Right renal cortex interstitium (tissue), 3 donors: ENCODE measurements at places on chromosomes 7 and 10.

DNA sequence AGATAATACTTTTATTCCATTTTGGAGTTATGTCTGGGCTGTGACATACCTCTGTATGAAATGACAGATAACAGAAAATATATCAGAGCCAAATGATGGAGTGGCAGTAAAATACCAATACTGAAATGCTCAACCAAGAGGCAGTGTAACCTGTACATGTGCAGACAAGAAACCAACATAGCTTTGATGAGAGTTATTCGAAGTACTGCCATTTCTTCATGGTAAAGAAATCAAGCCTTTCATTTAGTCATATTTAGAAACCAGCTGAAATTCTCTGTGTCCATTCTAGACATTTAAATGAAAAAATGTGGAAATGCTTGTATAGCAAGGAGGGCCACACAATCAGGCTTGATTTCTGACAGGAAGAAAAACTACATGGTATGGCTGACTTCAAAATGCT lies 127.1 kb upstream of the PTPRZ1 start:
- no peak for DNase-seq

DNA sequence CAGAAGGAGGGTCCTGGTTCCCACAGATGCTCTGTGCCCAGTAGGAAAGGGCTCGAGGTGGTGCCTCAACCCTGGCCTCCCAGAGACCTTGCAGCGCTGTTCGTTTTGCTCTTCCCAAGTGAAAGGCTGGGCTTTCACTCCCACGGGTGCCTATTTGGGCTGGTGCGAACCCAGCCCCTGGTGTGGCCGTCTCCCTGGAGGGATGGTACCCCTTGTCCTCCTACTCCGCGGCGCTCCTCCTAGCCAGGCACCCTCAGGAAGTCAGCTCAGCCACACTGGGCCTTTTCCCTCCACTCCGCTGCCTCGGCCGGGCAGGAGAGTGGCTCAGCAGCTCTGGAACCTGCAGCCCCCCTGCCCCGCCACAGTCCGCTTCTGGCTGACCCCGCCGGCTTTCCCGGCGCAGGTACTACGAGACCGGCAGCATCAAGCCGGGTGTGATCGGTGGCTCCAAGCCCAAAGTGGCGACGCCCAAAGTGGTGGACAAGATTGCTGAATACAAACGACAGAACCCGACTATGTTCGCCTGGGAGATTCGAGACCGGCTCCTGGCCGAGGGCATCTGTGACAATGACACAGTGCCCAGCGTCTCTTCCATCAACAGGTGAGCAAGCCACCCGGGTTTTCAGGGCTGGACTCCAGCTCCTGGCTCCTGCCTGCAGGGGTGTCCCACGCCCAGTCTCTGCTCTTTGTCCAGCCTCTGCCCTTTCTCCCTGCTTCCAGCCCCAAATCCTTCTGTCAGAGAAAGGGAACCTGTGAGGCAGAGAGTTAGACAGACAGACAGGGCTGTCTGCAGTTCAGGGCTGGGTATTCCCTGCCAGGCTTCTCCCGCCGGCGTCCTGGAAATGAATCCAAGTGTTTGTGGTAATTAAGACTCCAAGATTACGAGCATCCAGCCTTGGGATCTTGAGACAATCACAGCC lies 5.2 kb downstream of the PAX2 start:
- no peak for DNase-seq

DNA sequence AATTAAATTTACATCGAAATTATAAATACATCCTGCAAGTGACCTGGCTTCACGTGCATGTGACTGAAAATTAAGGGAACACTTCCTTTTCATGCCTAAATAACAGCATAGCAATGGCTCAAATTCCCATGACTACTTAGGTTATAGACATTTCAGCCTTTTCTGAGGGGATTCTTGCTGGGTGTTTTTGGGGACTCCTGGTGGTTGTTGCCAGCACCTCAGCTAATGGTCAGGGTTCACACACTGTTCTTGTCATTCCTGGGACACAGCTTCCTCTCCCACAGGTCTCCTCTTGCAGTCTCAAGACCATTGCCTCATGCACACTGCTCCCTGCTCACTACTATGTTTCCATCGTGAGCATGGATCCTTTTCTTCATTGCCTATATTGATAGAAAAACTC lies 148.9 kb upstream of the GLI3 start:
- DNase-seq, result no peak

DNA sequence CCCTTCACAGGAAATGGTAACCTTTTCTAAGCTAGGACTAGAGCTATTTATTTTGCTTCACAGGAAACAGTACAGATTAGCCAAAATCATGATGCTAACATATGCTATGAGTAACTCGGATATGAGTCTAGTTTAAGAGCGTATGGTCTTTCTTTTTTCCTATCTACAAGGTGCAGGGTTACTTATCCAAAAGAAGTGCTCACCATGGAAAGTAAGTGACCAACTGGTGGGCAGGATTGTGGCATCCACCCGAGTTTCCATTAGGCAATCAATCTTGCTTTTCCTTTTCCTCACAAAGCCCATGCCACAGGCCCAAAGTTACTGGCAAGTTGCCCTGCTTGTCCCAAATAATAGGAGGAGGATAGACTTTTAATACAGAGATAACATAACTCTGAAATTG lies 765.1 kb upstream of the POM121L12 start:
- DNase-seq, result no peak

GRCh38 chr7:86949052-86949778 lies 110.2 kb downstream of the ELAPOR2 start:
- DNase-seq, result no peak

DNA sequence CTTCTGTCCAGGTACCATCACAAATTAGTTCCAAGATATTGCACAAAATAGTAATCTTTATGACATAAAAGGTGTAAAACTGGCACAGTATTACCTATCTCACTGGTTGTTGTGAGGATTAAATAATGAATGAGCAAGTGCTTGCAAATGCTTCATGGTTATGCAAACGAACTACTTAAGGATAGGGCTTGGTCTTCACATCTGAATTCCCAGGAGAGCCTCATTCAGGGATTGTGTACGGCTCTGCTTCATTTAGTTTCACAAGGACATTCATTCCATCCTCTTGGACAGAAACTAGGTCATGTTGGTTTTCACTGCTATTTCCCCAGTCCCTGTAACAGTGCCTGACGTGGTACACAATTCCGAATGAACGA lies 12.1 kb downstream of the ABCA13 start:
- DNase-seq, result no peak

- DNase-seq, result no peak
Observed at GRCh38 chr7:1620835-1621234, 49.2 kb upstream of the ELFN1 start.
